GM23248 (cell line): ENCODE measurements at places on chromosomes 3 and 15. TPM values are rescaled to one million over a fixed set of nuclear protein-coding genes. Genes with fewer than 3 reads are reported as not detected.
A peak's percentile ranks its signal among the peaks of the same experiment; 100 is the strongest.

The CFAP20DC gene
- polyA plus RNA-seq = 2.5 and 2.9 TPM in 2 replicates

DNA sequence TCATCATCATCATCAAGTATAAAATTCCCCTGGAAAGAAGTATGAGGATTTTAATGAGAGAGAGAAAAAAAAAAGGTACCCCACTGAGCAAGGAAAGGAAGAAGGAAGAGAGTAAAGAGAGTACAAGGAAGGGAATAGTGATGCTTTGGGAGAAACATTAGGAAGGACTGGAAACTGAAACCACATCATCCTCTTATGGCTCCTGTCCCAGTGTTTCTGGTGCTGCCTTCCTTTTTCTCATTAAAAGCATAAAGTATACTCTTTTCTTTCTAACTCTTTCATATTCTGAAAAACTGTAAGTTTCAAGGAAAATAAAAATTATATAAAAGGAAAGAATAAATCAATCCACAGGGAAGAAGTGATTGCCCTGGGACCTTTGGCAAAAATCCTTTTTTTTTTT is 616.4 kb upstream of the CBLB start:
- H3K27ac ChIP-seq = no peak overlapping the region
- H3K4me1 ChIP-seq = no peaks in the 10 kb centered on the region

The GOLGA8G gene
- not detected in 2 replicates for polyA plus RNA-seq

- H3K4me3 ChIP-seq = no peak overlapping the region
- peak; percentile 36 for DNase-seq
- H3K27ac ChIP-seq = peak overlapping the region; percentile 71
- H3K4me1 ChIP-seq = peaks cover 59% of the 10 kb centered on the region
Measured at GRCh38 chr15:39124553-39125171, 456.2 kb upstream of the THBS1 start.

The GRIP2 gene
- polyA plus RNA-seq = 0.14 TPM in 1 of 2 replicates, not detected in the other

GRCh38 chr15:95302206-95302605 is 1028.3 kb upstream of the NR2F2 start:
- no peak for DNase-seq
- H3K4me1 ChIP-seq = peaks cover 6% of the 10 kb centered on the region; the same call in 1 of the 2 replicates
- H3K36me3 ChIP-seq = no peaks in the 10 kb centered on the region
- no peak overlapping the region for H3K27ac ChIP-seq
- H3K27me3 ChIP-seq = no peaks in the 10 kb centered on the region

GRCh38 chr15:31325595-31326155 is 960 bp upstream of the KLF13 start:
- H3K4me1 ChIP-seq = 0 out of 2 replicates have a peak, but pooled peaks cover 5% of the 10 kb centered on the region
- H3K4me3 ChIP-seq = peak overlapping the region; percentile 77
- DNase-seq = peak; percentile 58
- H3K27me3 ChIP-seq = no peaks in the 10 kb centered on the region

The MKRN2OS gene
- not detected in 2 replicates for polyA plus RNA-seq

DNA sequence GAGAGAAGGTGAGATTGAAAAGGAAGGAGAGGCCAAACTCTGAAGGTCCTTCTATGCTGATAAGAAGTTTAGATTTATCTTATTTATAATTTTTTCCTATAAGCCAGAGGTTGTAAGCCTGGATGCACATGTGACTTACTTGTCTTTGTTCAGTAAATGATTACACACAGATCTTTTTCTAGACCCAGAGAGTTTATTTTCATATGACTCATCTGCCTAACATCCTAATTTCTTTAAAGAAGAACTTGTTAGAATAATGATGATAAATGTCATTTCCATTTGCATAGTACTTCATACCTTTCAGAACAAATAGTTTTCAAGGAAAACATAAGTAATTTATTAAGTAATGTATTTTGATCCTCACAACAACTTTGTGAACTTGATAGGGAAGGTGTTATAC is 434.8 kb upstream of the DPH6 start:
- no peak overlapping the region for H3K4me3 ChIP-seq
- H3K4me1 ChIP-seq = peaks cover 8% of the 10 kb centered on the region
- no peaks in the 10 kb centered on the region for H3K36me3 ChIP-seq
- DNase-seq = peak; percentile 36
- H3K27ac ChIP-seq = no peak overlapping the region
- H3K27me3 ChIP-seq = no peaks in the 10 kb centered on the region

DNA sequence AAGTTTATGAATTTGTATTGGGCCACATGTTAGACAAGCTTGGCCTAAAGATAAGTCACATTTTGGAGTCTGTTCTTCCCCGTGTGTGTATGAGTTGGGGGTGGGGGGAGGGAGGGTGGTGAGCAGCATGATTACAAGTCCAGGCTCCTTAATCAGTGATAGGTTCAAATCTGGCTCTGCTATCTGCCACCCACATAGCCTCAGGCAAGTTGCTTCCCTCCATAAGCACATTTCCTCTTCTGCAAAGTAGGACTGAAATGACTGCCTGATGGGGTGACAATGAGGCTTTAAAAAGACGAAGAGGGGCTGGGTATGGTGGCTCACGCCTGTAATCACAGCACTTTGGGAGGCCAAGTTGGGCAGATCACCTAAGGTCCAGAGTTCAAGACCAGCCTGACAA is 1.1 kb upstream of the SPATA12 start:
- H3K27ac ChIP-seq = no peak overlapping the region
- H3K4me3 ChIP-seq = no peak overlapping the region
- no peaks in the 10 kb centered on the region for H3K27me3 ChIP-seq
- no peak for DNase-seq
- peaks cover 12% of the 10 kb centered on the region for H3K4me1 ChIP-seq

The SLC25A36 gene
- polyA plus RNA-seq = 58.6 and 61.5 TPM in 2 replicates

DNA sequence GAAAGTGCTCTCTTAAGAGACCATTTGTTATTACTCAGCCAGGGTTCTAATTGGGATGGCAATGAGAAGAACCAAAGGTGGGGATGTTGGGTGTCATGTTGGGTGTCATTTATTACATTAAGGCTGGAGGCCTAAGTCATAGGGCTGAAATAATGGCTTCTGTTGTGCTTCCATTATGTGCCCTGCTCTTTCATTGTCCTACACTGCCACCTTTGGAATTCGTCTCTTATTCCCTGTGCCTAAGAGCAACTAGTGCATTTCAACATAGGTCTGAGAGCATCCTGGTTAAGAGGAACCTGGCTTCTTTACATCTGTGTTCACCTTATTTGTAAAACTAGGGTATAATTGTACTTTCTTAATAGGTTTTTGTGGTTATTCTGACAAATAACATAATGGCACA is 32.2 kb downstream of the RIOX2 start:
- no peaks in the 10 kb centered on the region for H3K4me1 ChIP-seq
- H3K27ac ChIP-seq = no peak overlapping the region
- peaks cover 30% of the 10 kb centered on the region for H3K36me3 ChIP-seq
- no peak for DNase-seq
- H3K27me3 ChIP-seq = no peaks in the 10 kb centered on the region
- no peak overlapping the region for H3K4me3 ChIP-seq

- H3K27ac ChIP-seq = peak overlapping the region; percentile 65
- no peaks in the 10 kb centered on the region for H3K36me3 ChIP-seq
- no peaks in the 10 kb centered on the region for H3K27me3 ChIP-seq
- peaks cover 33% of the 10 kb centered on the region for H3K4me1 ChIP-seq
- H3K4me3 ChIP-seq = no peak overlapping the region
- DNase-seq = peak; percentile 81
Measured at GRCh38 chr15:62482785-62483429, 317.8 kb upstream of the C2CD4B start.

The EPHA3 gene
- polyA plus RNA-seq = 0.05 TPM in 1 of 2 replicates, not detected in the other

The GXYLT2 gene
- 1.2 TPM in 2 replicates for polyA plus RNA-seq

GRCh38 chr3:79843180-79843579 is 75.4 kb upstream of the ROBO1 start:
- H3K4me3 ChIP-seq = no peak overlapping the region
- H3K27ac ChIP-seq = no peak overlapping the region
- H3K27me3 ChIP-seq = no peaks in the 10 kb centered on the region
- H3K4me1 ChIP-seq = no peaks in the 10 kb centered on the region

DNA sequence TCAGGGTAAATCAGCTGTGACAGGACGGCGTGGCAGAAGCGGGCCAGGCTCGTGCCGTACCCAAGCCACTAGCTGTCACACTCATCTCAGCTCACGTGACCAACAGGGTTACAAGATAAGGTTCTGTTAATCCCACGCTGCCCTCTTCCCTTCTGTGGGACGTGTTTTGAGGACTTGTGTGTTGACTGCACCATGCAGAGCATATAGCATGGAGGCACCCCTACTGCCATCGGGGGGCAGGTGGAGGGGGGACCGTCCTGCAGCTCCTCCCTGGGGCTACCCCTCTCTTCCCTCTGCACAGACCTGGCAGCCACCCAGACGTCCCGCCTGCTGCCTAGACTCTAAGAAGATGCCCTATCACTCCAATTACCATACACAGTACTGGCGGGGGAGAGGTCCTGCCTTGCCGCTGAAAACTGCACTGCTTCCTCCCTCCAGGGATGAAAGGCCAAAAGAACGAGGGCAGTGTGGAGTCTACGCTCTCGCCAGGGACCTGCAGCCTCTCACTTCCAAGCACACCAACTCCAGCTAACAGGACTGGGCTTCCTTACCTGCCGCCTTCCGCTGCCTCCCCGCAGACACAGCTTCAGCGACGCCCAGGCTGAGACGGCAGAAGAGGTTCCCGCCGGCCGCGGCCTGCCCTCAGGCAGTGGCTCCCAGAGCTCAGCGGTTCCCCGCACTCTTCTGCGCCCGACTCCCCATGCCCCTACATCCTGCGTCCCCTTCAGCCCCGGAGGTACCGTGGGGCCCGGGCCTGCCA is at the start of gene TNK2:
Gene TNK2 (minus strand): TSS at position 618 of the 760 bp plus-strand sequence. CDS start 19,963 bp downstream, outside the sequence.
- peak within 1 kb of the TSS; percentile 77 for H3K4me3 ChIP-seq
- H3K36me3 ChIP-seq = no peaks in the 10 kb centered on the region
- H3K4me1 ChIP-seq = no peaks in the 10 kb centered on the region
- no peak within 1 kb of the TSS for H3K27ac ChIP-seq
- no peaks in the 10 kb centered on the region for H3K27me3 ChIP-seq

DNA sequence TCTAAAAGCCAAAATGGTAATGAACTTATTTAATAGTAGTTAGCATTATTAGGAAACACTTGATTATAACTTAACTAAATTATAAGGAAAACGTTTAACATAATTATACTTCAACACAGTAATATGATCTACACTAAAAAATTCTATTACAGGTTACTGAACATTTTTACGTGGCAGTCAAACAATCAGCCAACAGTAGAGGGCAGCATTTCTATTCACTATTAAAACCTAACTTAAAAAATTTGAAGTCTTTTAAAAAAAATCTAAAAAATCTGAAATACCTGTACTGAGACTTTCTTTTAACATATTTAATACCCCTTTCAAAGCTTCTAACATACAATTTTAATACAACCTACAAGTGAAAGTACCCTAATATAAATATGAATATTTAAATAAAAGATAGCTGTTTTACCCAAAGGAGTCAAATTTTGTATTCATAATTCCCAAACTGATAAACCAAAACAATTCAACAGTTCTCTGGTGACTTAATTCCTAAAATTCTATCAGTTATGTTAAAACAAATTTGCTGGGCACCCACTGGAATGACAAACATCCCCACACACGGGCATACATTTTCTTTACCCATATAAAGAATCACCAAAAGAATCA is 41.5 kb downstream of the DLG1 start:
- H3K27me3 ChIP-seq = no peaks in the 10 kb centered on the region
- peak; percentile 62 for DNase-seq
- no peak overlapping the region for H3K4me3 ChIP-seq
- no peaks in the 10 kb centered on the region for H3K36me3 ChIP-seq

The GOLGA8S gene
- polyA plus RNA-seq = not detected in 2 replicates

- no peaks in the 10 kb centered on the region for H3K36me3 ChIP-seq
- peak; percentile 44 for DNase-seq
- H3K4me3 ChIP-seq = no peak overlapping the region
- no peaks in the 10 kb centered on the region for H3K4me1 ChIP-seq
Measured at GRCh38 chr3:181326637-181327223, 337.2 kb upstream of the DNAJC19 start.

The MESP2 gene
- not detected in 2 replicates for polyA plus RNA-seq

The SLC12A1 gene
- polyA plus RNA-seq = not detected in 2 replicates

- H3K4me1 ChIP-seq = no peaks in the 10 kb centered on the region
- no peaks in the 10 kb centered on the region for H3K27me3 ChIP-seq
- no peaks in the 10 kb centered on the region for H3K36me3 ChIP-seq
Measured at GRCh38 chr3:89171687-89172545, 64.5 kb downstream of the EPHA3 start.

The PLSCR5 gene
- polyA plus RNA-seq = not detected in 2 replicates

The SEMA5B gene
- polyA plus RNA-seq = not detected in 2 replicates

DNA sequence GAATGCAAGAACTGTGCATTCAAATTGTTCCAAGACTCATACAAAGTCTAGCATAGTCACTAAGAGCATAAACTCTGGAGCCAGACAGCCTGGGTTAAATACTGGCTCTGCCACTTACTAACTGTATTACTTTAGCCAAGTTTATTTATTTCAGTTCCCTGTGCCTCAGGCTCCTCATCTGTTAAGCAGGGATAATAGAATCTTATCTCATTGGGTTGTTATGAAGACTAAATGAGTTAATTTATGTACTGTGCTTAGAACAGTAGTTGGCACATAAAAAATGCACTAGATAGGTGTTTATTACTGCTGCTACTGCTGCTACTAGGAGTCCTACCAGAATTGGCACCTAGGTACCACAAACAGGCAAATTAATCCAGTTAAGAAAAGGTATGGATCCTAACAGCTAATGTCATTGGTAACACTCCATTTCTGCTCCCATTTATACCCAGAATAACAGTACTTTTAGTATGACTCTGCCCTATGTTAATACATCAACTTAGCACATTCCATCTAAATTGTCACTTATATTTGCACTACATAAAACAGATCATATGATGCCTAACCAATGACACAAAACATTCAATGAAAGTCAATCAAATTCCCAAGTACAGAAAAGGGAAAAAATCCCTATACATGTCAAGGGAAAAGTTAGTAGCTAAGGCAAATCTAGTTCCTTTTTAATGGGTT is 45.7 kb downstream of the GSK3B start:
- H3K36me3 ChIP-seq = no peaks in the 10 kb centered on the region
- DNase-seq = peak; percentile 5
- H3K27me3 ChIP-seq = no peaks in the 10 kb centered on the region
- no peak overlapping the region for H3K4me3 ChIP-seq
- H3K4me1 ChIP-seq = peaks cover 18% of the 10 kb centered on the region; the same call in 1 of the 2 replicates
- H3K27ac ChIP-seq = no peak overlapping the region

DNA sequence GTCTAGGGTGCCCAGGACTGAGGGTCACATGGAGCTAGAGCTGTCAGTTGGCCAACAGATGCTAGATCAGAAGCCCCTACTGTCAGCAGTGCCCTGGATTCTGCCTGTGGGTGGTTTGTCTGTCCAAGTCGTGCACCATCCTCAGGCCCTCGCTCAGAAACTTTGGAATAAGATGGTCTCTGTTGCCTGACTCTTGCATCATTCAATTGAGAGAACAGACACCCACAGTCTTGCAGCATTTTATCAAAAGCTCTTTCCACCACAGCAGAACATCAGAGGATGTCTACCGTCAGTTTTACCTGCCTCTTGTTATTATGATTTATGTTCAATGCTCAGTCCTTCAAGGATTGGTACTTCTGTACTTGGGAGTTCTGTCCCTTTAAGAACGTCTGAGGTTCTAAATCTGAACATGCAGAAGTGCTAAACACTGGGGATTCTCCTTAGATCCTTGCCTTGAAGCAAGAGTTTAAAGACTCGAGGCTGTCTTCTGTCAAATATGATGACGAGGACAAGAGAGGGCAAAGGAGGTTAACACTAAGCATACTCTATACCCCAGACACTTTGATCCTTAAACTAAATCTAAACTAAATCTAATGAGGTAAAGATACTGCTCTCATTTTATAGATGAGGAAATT is 4.8 kb downstream of the AQP9 start:
- H3K36me3 ChIP-seq = no peaks in the 10 kb centered on the region
- no peak overlapping the region for H3K27ac ChIP-seq
- H3K4me3 ChIP-seq = no peak overlapping the region
- H3K4me1 ChIP-seq = peaks cover 21% of the 10 kb centered on the region
